Keratinocyte (primary cell): ENCODE measurements at places on chromosomes 2 and 18.

- no peak for DNase-seq
These were observed 966 bp downstream of the ADCY3 start for GRCh38 chr2:24919037-24919505.

DNA sequence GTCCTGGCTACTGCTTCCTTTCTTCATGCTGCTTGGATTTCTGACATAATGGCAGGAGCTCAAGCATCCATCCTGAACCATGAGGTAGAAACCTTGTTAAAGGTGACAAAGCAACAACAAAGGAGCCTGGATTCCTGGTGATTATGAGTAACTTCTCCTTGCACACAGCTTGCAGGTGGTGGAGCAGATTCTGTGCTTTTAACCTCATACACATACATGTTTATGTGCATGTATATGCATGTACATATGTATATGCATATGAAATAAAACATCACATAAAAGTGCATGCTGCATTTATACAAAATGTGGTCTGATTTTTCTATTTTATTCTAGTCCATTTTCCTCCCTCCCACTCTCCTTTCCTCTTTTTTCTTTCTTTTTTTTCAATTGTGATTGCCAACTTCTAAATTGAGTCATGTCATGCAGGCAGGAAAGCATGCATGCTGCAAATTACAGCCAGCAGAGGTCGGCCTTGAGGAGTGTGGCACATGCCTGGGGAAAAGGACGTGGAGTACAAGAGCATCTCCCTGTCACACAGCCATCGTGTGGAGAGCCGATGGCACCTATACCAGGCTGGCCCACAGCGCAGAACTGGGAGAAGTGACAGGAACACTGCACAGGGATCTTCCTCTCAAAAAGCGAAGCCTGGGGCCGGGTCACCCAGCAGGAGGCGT lies 17.9 kb downstream of the LCT start:
- no peak for DNase-seq

GRCh38 chr2:202609381-202610145 lies 25.2 kb upstream of the FAM117B start:
- DNase-seq: peak; percentile 19

DNA sequence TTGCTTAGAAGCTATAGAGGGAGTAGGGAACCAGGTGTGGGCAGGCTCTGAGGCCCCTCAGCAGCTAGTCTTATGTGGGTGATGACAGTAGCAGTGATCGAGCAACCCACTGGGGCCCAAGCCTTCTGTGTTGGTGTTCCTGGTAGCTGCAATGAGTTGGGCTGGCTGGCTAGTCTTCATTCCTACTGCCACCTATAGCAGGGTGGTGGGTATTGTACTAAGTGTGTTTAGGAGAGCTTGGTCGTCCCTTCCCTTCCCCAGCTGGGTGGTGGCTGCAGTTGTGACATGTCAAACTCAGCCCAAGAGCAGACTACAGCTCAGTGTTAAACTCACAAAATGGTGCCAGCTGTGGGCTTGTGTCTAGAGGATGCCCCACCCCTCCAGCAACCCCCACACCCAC lies 486.1 kb upstream of the UBE2E3 start:
- no peak for DNase-seq

DNA sequence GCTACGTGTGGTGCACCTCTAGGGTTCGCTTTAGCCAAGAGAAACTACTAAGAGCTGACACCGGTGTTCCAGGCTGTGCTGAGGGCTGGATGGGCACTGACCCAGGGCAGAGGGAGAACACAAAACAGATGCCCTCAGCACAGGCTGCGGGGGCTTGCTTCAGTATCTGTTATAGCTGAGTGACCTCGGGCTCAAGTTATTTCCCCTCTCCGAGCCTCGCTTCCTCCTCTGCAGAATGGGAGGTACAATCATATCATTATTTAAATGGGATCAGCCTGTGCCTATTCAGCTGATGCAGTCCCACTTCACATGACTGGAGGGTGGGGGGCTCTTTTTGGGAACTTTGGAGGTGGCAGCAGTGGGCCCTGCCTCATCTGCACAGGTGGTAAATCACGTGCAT lies 156.1 kb upstream of the APCDD1 start:
- no peak for DNase-seq

GRCh38 chr2:96804986-96805385 lies 11.1 kb upstream of the CNNM3 start:
- no peak for DNase-seq
